Stimulated activated CD8-positive, alpha-beta memory T cell treated with anti-CD3 and anti-CD28 coated beads, Interleukin-7, amount 100 ng/mL, for 1 hour (primary cell): ENCODE measurements at places on chromosomes 7 and 10.

GRCh38 chr10:11145495-11145855, 127.8 kb downstream of the CELF2 start:
- DNase-seq = no peak

DNA sequence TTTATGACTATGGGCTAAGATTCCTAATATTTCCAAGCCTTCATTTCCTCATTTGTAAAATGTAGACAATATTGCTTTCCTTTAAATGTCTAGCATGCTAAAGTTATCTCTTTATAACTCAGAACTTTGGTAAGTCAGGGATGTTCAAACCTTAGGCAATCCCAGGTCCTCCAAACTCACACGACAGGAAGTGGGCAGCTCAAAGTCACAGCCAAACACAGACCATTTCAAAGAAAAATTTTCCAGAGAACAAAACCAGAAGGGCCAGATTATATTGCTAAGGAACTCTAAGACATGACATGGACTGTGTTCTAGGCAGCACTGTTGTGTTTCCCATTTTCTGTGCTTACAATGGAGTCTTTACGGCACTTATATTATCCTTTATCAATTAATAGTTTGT, 87.8 kb upstream of the DYNC1I1 start:
- no peak for DNase-seq

GRCh38 chr10:131004276-131004675, 307.2 kb downstream of the TCERG1L start:
- DNase-seq = no peak

DNA sequence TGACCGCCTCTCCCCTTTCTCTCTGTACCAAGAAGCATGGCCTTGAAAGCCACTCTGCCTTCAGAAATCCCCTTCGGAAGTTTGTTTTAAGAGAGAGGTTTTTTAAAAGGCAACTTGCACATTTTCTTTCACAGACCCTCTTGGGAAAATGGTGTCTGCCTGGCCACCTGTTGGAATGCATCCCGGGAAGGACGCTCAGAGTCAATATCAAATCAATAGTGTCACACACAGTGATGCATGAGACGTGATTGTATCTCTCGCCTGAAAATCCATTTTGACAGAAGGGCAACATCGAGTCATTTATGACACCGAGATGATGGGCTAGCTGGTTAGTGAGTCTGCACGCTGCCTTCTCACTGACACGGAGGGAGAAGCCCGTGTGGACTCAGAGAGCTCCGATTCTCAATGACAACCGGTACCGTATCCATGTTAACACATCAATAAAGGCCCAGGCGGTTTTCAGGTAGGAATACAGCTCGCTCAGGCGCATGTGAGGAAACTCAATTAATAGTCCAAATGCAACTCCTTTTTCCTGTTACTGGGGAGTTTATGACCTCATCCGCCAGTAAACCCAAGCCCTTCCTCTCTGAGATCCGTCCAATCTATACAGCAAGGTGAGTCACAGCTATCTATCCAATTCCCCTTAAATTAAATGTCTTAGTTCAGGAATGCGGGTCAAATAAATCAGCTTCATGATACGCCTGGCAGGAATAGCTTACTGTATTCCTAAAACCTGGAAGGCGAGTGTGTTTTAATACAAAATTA, 621.5 kb upstream of the MKI67 start:
- no peak for DNase-seq

DNA sequence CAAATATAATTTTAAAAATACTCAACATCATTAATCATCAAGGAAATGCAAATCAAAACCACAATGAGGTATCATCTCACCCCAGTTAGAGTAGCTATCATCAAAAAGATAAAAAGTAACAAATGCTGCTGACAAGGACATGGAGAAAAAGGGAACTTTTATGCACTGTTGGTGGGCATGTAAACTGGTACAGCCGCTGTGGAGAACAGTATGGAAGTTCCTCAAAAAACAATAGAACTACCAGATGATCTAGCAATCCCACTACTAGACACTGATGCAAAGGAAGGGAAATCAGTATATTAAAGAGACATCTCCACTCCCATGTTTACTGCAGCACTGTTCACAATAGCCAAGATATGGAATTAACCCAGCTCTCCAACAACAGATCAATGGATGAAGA, 384.5 kb downstream of the PLXDC2 start:
- DNase-seq = no peak

DNA sequence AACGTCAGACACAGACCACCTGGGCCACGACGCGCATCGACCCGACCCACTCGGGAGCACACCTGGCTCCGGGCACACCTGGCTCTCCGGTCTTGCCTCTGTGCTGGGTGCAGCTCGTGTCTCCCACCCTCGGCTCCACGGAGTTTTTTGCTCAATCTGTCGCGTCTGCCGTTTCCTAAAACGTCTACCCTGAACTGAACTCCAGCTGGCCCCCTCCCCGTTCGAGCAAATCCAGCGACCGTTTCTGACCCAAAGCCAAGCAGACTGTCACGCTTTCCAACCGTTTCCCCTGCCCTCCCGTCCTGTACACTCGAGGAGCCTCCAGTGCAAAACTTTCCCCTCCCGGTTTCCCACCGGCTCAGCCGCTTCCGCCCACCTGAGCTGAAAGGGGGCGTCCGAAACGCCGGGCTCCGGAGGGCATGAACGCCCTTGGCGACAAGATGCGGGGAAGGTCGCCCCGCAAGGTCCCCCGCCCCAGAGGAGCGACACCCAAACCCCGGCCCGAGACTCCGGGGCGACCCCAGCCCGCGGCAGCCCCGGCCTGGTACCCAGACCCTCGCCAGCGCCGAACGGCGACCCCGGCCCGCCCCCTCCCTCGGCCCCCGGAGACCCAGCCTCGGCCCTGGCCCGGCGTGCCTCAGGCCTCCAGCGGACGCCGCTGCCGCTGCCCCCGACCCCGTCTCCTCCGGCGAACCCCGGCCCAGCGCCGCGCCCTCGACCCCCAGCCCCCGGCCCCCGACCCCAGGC, 557 bp downstream of the CYTH3 start:
- DNase-seq = no peak

- no peak for DNase-seq
These were observed 301.5 kb upstream of the SHH start for GRCh38 chr7:156113731-156114130.

GRCh38 chr7:135859538-135859937, 110.9 kb upstream of the FAM180A start:
- DNase-seq = no peak

GRCh38 chr7:19079066-19079465, 38.4 kb downstream of the TWIST1 start:
- no peak for DNase-seq

- DNase-seq = no peak
These were observed 149.0 kb upstream of the UNC5B start for GRCh38 chr10:71063401-71063800.

DNA sequence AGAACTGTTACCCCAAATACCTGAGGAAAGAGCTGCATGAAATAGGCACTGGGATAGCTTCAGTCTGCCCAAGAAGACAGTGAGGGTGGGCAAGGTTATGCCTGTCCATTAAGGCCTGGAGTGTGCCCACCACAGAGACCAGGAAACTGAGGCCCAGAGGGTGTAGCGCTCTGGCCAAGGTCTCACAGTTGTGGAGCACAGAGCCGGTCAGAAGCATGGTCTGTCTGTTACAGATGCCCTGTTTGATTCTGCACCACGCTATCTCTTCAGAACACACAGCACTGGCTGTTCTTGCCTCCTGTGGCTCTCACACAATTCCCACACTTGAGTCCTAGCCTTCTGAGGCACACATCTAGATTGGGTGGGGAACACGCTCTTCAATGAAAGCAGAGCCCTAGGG, 261.4 kb downstream of the GRID1 start:
- no peak for DNase-seq
